ENCODE measurements at places on chromosomes 5 and 9.

DNA sequence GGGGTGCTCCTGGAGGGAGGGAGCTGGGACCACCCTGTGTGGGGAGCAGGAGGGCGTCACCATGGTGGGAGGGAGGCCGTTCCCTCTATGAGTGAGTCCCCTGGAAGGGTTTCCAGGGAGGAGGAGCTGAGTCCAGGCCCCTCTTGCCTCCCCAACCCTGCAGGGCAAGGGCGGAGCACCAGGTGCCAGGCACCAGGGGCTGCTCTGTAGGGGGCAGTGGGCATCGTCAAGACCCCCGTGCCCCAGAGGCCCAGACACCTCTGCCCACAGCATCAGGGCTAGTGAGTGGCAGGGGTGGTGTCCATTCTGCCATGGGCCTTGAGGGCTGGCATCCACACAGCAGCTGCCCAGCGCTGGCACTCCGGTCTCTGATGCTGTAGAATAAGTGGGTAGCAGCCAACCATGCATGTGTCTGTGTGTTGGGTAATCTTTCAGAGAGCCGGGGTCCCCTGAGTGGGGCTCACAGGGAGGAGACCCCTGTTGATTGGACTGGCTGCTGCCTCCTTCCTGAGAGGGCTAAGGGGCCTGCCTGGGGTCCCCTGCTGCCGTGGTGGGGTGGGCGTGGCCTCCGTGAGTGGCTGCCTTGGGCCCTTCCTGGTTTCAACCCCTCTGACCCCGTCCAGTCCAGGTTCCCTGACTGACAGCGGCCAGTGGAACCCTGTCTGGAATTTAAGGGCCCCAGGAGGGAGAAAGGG is 72.7 kb upstream of the RNU6ATAC start:
- no peak for DNase-seq

DNA sequence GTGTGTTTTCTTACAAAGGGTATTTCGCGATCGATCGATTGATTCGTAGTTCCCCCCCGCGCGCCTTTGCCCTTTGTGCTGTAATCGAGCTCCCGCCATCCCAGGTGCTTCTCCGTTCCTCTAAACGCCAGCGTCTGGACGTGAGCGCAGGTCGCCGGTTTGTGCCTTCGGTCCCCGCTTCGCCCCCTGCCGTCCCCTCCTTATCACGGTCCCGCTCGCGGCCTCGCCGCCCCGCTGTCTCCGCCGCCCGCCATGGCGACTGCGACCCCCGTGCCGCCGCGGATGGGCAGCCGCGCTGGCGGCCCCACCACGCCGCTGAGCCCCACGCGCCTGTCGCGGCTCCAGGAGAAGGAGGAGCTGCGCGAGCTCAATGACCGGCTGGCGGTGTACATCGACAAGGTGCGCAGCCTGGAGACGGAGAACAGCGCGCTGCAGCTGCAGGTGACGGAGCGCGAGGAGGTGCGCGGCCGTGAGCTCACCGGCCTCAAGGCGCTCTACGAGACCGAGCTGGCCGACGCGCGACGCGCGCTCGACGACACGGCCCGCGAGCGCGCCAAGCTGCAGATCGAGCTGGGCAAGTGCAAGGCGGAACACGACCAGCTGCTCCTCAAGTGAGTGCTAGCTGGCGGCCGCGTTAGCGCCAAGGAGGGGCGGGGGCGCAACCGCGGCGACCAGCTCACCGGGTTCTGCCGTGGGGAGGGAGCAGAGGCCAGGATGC is 480 bp downstream of the LMNB1 start:
- peak; percentile 54 for DNase-seq

GRCh38 chr5:355379-355935 is 33.9 kb downstream of the AHRR start:
- DNase-seq: no peak

- DNase-seq: no peak
These were observed 29.2 kb upstream of the ARHGEF28 start for GRCh38 chr5:73596705-73597328.

DNA sequence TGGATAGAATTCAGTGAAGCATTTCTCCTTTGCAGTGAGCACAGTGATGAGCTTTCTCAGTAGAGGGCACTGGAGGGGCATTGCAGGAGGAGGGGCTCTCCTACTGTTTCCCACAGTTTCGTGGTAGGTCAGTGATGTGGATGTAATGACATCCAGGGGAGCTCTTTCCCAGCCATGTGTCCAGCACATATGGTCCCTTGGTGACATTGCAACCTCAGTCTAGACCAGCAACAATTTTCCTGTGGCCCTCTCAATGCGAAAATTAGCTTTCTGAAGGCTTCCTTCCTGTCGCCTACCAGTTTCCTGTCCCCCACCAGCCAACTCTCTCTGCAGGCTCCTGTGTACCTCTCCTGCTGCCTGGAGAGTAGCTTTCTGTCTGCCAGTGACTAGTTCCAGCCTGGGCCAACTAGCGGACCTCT is 6.9 kb upstream of the PDCL start:
- no peak for DNase-seq

DNA sequence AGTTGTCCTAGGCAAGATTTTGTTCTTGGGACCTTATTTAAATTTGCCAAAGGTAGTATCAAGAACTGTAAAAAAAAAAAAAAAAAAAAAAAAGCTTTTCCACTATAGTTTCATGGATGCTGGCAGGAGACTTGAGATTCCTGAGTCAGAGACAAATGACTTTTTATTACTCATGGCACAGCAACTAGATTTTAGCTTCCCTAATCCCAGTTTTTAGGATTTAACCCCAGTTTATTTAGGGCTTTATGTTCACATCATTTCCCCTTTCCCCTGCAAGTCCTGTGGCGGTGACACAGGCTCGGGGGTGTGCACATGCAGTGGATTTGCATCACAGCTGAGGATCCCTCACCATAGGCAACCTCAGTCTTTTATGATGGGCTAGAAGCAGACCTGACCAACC is 144.9 kb downstream of the GOLPH3 start:
- no peak for DNase-seq

DNA sequence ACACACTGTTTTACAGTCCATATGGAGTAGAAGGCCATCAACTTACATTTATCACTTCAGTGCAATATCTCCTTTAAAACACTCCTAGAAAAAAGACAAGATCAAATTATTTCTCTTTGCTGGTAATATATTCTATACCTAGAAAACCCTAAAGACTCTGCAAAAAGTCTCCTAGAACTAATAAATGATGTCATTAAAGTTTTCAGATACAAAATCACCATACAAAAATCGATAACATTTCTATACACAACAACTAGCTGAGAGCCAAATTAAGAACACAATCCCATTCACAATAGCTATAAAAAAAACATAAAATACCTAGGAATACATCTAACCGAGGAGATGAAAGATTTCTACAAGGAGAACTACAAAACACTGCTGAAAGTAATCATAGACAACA is 300.3 kb downstream of the CETN3 start:
- no peak for DNase-seq

GRCh38 chr5:97044052-97044451 is 98.4 kb downstream of the LIX1 start:
- DNase-seq: no peak

DNA sequence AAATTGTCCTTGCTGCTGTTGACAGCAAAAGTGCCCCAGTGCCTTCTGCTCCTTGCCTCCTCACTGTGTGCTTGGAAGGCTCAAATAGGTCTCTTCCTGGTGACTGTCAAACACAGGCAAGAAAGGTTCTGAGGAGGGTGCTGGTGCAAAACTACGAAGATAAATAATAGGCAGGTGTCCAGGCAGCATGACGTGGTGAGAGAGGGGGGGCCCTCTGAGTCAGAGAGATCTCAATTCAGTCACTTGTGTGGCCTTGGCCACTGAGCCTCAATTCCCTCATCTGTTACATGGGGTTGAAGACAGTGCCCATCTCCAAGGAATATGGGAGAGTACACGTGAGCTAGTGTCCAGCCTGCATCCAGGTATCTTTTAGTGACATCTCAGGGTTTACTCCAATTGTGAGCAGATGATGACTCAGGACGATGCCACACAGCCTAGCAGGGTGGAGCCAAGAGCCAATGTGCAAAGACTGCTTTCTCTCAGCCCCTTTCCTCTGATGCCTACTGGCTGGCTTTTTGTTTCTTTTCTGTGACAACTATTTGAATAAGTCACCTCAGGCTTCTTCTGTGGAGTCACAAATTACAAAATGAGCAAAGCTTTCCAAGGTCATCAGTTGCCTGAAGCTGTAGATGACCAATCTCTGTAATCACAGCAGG is 29.7 kb upstream of the SMIM32 start:
- no peak for DNase-seq

DNA sequence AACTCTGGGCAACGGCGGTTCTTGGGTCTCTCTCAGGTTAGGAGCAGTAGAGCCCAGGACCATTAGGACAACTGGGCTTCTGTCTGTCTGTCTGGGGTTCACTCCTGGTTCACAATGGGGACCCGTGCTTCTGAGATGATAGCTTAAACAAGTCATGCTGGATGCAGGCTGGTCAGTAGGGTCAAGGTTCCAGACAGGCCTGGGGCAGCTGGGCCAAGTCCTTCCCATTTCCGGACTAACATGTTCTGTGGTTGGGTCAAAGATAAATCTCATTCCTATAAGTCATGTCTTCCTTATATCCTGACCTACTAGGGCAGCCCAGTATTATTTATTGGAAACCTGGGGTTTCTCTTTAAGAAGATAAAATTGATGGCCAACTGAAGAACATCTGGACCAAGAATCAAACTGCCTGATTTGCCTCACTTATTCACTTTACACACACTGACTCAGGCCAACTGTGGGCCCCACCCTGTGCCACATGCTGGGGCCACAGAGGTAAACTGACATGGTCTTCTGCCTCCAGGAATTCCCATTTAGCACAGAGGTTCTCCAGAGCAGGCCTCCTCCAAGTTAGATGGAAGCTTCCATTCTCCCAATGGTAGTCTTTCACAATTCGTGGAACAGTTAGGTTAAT is 8.3 kb downstream of the HDHD3 start:
- no peak for DNase-seq

GRCh38 chr9:96460470-96460869 is 10.5 kb downstream of the HABP4 start:
- DNase-seq: no peak
